B cell (primary cell): ENCODE measurements at places on chromosomes 13 and 19.
A peak's percentile ranks its signal among the peaks of the same experiment; 100 is the strongest.

GRCh38 chr19:13935765-13936510 lies 2.3 kb downstream of the PODNL1 start:
- no peak for DNase-seq

DNA sequence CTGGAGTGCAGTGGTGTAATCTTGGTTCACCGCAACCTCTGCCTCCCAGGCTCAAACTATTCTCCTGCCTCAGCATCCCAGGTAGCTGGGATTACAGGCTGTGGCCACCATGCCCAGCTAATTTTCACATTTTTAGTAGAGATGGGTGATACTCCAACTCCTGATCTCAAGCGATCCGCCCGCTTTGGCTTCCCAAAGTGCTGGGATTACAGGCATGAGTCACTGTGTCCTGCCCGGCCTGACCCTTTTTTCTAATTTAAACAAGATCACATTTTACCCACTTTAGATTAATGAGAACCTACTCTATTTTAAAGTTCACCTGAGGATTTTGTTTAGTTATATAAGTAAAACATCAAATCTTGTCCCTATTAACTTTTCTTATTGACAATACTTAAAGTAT lies 91.8 kb upstream of the POSTN start:
- DNase-seq = no peak

GRCh38 chr19:1855040-1855827 lies 7.0 kb upstream of the REXO1 start:
- DNase-seq = peak; percentile 77

- no peak for DNase-seq
Measured at GRCh38 chr13:106709522-106709921, 141.6 kb upstream of the ARGLU1 start.

GRCh38 chr19:31340042-31341025 lies 8.9 kb downstream of the TSHZ3 start:
- DNase-seq = peak; percentile 17

- peak; percentile 85 for DNase-seq
Measured at GRCh38 chr19:10566658-10567410, 1.0 kb upstream of the KRI1 start.

DNA sequence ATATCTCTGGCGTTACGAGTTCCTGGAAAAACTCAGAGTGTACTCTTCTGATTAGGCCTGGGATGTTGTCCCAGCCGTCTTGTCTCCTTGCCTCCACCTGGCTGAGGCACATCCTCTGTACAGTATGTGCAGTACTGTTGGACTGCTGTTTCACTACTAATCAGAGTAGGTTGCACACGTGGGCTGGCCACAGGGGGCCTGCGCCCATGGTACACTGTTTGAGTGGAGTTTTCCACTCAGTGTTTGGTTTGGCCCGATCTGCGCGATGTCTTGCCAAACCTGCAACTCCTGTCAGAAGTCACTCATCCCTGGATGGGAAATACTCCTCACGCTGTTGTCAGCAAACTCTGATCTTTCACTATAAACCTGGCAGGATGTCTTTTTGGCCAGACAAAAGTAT lies 189.6 kb upstream of the CSNK1A1L start:
- no peak for DNase-seq

DNA sequence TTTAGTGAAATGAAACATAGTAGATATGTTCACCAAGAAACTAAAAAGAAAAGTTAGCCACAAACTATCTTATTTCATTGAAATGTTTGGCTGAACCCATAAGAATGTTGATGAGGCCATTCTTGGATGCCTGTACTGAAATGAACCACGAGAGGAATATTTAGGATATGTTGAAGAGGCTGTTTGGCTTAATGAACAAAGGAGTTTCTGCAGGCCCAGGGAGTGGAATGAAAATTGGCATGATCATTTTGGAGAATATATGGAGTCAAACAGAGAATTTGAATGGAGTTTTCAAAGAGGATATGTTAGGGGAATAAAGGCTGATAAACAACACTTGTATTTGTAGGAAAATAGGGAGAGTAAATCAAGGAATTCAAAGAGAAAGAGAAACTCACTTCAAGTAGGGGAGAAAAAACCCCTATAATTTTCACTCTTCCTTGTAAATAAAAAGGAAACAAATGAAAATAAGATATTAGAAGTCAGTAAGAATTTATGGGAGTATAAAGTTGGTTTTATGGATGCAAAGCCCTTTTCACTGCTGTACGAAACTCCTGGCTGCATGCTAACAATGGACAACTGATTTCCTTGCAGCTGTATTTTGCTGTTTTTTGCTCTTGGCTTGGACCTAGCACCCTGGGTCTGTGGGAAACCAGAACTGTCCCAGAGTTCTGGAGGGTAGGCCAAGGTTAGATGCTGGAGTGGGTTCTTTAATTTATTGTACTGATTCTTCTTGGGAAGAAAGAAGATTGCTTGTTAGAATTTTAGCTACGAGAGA lies 36.5 kb downstream of the KL start:
- DNase-seq = no peak

DNA sequence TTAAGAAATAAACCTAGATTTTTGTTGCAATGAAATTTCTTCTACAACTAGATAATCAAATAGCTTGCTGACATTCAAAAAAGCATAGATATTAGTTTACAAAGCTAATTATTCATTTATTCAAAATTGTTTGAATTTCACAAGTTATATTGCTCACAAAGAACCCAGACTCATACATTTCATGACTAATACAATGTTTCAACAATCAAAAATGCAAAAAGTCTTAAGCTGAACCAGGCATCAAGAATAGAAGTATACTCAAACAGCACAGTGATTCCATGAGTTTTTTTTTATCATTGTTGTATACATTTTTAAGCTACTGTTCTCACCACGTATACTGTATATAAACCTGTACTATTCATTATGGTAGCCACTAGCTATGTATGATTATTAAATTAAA lies 51.0 kb downstream of the DIAPH3 start:
- no peak for DNase-seq

- no peak for DNase-seq
Measured at GRCh38 chr19:47435196-47435595, 15.9 kb upstream of the MEIS3 start.

- no peak for DNase-seq
Measured at GRCh38 chr19:18735752-18736151, 52.3 kb downstream of the CRTC1 start.

GRCh38 chr13:61415749-61416148 lies at the start of gene PCDH20:
TSS of gene PCDH20 (minus strand) at chr13:61415849. CDS start at chr13:61415158, 691 bp downstream.
- no peak for DNase-seq

- DNase-seq = no peak
Measured at GRCh38 chr13:60974296-60974695, 441.4 kb downstream of the PCDH20 start.

DNA sequence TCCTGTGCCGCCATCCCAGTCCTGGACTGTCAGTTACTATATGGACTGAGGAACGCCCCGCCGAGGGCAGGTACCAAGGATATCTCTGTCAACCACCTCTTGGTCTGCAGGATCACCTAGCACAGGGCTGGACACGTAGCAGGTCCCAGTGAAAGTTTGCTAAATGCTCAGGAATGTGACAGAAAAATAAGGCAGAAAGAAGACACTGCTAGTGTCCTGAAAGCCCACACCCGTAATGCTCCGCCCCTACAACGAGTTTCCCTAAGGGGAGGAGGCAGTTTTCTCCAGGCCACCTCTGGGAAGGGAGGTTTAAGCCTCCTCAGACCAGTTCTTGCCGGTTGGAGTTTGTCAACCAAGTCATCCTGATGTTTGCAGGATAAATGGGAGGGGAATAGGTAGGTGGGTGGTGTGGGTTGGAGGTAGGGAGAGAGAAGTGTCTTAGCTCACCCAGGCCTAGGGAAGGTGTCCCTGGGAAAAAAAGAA lies 1.7 kb upstream of the SERTAD3 start:
- no peak for DNase-seq

GRCh38 chr13:34901572-34901971 lies 40.5 kb upstream of the NBEA start:
- no peak for DNase-seq

DNA sequence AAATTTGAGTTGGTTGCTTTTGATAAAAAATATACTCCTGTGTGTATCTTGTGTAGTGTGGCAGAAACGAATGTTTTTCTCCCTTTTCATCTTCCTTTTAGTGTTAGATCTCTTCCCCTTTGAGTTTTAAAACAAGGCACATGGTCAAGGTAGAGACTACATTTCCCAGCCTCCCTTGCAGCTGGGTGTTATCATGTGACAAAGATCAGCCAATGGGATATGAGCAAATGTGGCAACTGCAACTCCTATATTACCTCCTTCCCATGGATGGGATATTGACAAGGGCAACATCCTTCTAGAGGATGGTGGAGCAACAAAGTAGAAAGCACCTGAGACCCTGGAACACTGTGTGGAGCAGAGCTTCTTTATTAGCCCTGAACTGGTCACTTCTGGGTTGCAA lies 42.4 kb downstream of the ADGRE3 start:
- peak; percentile 67 for DNase-seq

GRCh38 chr13:57346786-57347185 lies 179.8 kb downstream of the PRR20E start:
- no peak for DNase-seq

DNA sequence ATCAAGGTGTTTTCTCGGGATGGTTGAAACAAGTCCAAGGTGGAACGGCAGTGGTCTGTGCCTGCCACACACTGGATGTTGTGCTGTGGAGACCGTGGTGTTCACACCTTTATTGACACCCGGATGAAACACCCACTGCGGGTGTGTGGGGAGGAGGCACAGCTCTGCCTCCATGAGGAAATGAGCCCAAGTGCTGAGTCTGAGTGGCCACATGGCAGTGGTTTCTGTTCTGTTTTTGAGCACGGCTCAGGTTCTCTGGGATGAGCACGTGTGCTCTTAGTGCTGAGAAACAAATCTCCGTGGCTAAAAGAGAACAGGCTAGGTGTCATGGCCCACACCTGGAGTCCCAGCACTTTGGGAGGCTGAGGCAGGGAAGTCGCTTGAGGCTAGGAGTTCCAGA lies 29.5 kb downstream of the UPF1 start:
- peak; percentile 60 for DNase-seq

- no peak for DNase-seq
Measured at GRCh38 chr13:106286811-106287210, 248.7 kb downstream of the EFNB2 start.

GRCh38 chr13:92074658-92075057 lies 676.2 kb downstream of the GPC5 start:
- DNase-seq = no peak

DNA sequence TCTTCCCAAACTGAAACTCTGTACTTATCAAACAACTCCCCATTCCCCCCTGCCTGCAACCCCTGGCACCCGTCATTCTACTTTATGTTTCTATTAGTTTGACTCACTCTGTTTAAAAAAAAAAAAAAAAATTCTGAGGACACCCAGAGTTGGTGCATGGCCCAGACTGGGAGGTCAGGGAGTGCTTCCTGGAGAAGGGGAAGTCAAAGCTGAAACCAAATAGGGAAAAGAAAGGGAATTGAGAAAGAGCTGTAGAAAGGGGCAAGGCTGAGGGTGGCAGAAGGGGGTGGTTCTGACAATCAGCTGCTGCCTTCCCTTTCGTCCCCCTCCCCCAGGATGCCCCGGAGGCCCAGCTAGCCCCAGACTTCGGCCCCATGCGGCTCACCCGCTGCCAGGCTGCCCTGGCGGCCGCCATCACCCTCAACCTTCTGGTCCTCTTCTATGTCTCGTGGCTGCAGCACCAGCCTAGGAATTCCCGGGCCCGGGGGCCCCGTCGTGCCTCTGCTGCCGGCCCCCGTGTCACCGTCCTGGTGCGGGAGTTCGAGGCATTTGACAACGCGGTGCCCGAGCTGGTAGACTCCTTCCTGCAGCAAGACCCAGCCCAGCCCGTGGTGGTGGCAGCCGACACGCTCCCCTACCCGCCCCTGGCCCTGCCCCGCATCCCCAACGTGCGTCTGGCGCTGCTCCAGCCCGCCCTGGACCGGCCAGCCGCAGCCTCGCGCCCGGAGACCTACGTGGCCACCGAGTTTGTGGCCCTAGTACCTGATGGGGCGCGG lies 9.0 kb upstream of the STRN4 start:
- DNase-seq = no peak

- no peak for DNase-seq
Measured at GRCh38 chr19:1896508-1896907, 8.7 kb upstream of the ADAT3 start.

- peak; percentile 46 for DNase-seq
Measured at GRCh38 chr13:97224544-97225300, 2.6 kb downstream of the MBNL2 start.

DNA sequence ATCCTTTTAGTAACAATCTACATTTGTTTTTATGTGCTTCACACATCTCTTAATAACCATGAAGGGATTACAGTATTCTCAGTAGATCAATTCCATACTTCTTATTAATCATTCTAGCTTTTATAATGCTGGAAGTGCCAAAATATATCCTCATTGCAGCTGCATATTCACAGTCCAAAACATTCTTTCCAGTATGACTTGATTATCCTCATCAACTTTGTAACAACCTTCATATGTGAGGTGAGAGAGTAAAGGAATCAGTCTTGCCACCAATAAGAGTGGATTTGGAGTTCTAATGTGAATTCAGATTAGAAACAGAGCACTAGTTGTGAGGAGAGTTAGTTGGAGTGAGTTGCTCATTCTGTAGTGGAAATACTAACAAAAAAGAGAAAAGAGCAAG lies 208.0 kb upstream of the SPRY2 start:
- DNase-seq = no peak

- DNase-seq = no peak
Measured at GRCh38 chr13:20658451-20659040, 45.0 kb upstream of the IL17D start.

GRCh38 chr19:2084993-2085720 lies 11.0 kb downstream of the MOB3A start:
- peak; percentile 97 for DNase-seq

- DNase-seq = no peak
Measured at GRCh38 chr13:98749501-98749900, 3.0 kb downstream of the SLC15A1 start.

DNA sequence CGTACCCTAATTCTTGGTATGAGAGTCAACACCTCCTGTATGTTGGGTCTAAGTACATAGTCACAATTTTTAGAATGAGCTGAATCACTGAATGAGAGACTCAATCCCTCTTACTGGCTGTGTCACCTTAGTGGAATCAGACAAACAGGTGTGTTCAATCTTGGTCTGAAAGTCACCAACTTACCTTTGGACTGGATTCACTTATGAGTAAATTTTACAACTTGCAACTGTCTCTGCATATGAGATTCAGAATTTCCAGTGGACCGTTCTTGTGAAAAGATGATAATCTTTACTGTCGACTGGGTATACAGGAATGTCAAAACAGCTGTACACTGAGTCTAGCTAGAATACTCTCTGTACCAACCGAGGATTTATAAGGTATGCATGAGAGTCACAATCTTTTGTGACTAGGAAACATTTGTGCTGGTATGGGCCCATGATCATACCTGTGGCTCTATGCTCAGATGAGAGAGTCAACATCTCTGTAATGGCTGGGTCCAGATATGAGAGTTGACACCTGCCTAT lies 5.9 kb upstream of the ZNF91 start:
- no peak for DNase-seq

DNA sequence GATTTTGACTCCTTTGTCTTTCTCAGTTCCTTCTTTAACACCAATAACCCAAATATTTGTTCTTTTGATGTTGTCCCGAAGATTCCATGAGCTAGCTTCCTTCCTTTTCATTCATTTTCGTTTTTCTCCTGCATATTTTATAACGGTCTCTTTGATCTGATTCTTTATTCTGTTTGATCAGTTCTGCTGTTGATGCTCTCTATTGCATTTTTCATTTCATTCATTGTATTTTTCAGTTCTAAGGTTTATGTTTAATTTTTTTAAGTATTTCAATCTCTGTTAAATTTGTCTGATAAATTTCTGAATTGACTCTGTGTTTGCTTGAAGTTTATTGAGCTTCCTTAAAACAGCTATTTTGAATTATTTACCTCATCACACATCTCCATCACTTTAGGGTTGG lies 68.4 kb upstream of the LRCH1 start:
- no peak for DNase-seq
